Hippocampal formation (tissue), 2 donors: ENCODE measurements at places on chromosomes 3 and 15.

DNA sequence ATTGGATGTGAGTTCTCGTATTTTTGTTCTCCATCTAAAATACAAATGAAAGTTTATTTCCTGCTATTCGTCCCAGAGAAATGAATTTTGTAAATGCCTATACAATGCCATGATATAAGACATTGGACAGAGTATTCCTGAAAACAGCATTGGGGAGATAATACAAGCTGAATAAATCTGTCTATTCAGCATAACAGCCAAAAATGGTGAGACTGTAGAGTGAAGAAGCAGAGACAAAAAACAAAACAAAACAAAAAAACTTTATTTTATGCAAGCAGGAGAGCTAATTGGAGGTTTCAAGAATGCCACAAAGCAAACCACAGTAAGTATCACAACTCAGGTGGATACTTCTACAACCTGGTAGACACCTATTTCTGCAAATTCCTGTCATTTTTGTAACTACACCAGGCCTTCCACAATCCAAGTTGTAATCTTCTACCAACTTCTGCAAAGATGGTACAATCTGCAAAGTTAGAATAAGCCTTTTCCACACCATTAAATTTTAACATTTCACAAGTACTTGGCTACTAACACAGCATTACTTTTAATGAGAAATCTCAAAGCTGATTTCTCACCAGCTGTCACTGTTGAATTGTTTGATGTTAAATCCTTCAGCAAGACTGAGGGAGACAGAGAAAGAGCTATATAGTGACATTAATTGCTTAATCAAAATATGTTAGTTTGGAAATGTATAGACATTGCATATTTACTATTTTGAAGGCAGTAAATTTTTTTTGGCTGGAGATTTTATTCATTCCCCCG lies 163.1 kb downstream of the CLSTN2 start:
- no peak for DNase-seq

DNA sequence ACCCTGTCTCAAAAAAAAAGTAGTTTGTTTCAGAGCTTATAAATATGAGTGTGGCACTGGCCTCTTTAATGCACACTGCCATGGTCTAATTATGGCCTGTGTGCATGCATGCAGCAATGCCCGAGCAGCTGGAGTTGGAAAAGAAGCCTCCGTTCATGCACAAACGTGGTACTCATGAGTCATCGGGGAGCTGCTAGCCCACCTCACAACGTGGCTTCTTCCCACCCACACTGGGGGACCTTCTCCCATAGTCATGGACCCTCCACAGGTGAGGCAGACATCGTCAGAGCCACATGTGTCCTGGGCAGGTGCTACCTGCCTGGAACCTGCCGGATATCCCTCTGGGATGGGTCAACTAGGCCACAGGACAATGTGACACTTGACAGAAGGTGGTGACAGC lies 66.7 kb downstream of the ATP10A start:
- DNase-seq = no peak

GRCh38 chr3:122978569-122978968 lies 49.0 kb downstream of the SEMA5B start:
- DNase-seq = no peak

GRCh38 chr3:137050281-137050680 lies 92.5 kb downstream of the IL20RB start:
- DNase-seq = no peak

DNA sequence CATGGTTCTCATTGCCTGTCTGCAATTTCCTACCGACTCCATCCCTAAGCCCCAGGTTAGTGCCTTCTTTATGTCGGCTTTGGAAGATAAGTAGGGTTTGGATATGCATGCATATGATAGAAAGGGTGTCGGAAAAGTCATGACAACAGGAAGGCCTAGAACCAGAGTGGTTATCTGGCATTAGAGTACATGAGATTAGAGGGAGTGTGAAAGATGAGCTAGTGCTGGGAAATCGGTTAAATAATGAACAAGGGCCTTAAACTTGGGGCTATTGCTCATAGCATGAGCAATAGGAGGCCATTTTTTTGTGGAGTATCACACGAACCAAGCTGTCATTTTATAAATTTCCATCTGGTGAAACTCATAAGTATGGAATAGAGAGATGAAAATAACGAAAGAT lies 54.0 kb upstream of the LPP start:
- DNase-seq = no peak

DNA sequence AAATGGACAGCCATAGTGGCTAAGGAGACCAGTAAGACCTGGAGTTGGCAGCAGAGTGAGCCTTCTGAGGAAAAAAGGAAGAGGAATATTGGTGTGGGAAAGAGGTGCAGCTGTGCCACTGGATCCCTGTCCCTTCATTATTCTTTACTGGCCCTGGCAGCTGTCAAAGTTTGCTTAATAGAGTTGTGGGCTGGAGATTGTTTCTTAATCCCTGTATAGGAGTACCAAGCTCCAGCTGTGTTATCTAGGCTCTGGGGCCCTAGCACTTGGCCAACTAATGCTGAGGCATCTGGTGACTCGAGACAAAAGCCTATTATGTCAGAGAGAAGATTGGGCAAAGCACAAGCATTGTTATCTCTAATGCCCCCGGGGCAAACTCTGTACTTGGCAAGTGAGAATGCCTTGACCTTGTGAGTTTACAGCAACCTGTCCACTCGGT lies 61.4 kb downstream of the ZNF609 start:
- peak; percentile 67 for DNase-seq

DNA sequence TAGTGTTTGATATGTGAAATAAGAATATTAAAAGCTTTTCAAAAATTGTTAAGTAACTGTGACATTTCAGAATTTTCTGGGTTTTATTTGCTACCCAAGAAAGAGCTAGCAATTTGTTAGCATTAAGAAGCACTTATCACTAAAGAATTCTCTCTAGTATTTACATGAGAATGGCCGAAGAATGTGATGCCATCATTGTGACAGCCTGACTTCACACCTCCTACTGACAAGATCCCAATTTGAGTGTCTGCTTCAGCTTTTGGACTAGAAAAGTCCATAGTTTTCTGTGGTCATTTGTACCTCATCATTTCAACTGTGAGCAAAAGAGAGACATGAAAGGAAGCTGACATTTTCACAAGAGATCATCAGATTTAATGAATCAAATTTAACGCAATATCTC lies 548.1 kb upstream of the AGTR1 start:
- no peak for DNase-seq

DNA sequence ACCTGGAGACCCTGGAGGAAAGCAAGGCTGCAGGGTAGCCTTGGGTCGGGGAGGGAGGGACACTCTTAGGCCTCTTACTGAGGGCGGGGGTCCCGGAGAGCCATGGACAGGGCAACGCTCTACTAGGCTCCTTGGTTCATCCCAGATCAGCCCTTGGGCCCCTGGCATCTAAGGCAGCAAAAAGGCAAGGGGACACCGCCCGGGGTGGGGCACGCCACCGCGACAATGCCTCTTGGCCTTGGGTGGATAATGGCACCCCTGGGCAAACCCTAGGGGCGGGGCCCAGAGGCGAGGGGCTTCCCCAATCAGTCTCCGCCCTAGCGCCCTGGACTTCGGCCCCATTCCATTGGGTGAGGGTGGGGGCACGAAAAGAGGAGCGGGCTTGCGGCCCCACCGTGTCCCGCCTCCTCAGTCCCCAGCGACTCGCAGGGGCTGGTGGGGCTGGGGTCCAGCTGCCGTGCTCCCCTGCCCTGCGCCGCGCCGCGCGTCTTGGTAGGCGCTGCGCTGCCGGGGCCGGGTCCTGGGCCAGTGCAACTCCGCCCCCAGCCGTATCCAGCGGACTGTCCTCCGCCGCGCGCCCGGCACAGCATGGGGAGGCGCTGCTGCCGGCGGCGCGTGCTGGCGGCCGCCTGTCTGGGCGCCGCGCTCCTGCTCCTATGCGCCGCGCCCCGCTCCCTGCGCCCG lies at the start of gene CHST13:
TSS of gene CHST13 (plus strand) at position 411 of the 684 bp plus-strand sequence. CDS start at position 589, 178 bp downstream.
- DNase-seq = no peak

GRCh38 chr3:123421353-123422174 lies 27.3 kb downstream of the ADCY5 start:
- DNase-seq = peak; percentile 47

- DNase-seq = no peak
Measured at GRCh38 chr3:107579371-107579770, 56.6 kb downstream of the BBX start.

DNA sequence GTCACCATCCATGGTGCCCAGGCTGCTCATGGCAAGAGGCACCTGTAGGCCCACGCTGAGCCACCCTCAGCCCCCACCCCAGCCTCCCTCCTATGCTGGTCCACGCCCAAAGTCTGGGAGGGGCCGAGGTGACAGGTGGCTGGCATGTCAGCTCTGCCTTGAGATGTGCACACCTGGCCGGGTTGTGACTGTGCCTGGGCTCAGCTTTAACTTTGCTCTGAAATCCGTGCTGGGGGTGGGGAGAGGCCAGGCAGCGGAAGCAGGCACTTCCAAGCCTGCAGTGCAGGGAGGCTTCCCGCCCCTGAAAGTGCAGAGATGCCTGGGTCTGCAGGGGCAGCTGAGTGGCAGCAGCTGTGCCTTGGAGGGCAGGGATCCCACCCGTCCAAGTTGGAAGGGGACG lies 1124.8 kb downstream of the SI start:
- no peak for DNase-seq

DNA sequence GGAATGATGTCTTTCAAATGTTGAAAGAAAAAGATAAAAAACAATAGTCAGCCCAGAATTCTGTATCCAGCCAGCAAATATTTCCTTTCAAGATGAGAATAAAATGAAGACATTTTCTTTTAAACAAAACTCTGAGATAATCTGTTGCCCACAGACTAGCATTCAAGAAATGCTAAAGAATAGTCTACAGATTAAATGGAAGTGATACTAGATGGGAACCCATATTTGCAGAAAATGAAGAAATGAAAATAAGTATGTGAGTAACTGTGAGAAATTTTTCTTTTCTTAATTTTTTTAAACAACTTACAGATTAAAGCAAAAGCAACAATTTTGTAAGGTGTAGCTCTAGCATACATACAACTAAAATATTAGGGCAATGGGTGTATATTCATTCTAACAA lies 469.8 kb downstream of the IGSF11 start:
- DNase-seq = no peak

GRCh38 chr3:105414841-105415240 lies 48.1 kb downstream of the ALCAM start:
- DNase-seq = no peak

DNA sequence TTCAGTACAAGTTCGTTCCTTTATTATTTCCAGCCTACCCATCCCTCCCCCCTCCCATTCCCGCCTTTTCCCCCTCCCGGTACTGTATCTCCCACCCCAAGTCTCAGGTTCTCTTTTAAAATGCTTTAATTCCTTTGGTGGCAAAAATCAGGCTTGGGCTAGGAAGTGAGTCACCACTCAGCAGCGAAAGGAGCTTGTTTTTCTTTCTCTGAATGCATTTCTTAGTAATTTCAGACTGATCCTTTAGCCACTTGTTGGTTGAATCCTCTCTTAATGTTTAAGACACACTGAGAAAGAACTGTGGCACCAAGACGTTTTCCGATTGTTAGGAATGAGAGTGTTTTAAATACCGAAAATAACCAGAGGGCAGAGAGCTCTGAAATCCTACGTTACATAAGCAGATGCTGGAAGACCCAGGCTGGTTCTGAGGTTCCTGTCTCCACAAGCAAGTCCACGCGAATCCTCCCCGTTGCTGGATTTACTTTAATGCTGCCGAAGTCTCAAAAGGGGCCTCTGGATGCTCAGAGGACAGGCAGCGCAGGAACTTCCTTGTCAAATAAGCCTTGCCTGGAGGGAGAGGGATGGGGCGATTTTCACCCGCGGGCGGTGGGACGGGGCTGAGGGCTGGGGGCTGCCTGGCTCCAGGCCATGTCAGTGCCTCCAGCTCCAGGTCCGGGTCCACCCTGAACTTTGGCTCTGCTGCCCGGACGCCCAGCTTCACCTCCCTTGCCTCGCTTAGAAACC lies 854 bp upstream of the COL8A1 start:
- peak; percentile 3 for DNase-seq

- DNase-seq = no peak
Measured at GRCh38 chr15:54304321-54304720, 326.1 kb downstream of the UNC13C start.

DNA sequence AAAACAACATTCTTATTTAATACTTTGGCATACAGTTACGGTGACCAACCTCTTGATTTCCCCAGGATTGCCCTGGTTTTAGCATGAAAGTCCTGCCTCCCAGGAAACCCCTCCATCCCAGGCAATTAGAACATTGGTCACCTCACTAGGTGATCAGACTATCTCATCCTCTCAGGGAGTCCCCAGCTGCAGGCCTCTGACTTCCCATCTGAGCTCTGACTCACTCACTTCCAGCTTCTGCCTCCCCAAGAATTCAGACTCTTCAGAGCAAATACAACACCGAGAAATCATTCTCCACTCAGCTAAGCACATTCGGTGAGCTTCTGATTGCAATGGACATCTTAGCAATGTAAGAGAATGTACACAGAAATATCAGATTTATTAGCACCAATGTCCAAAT lies 92.4 kb upstream of the HES1 start:
- DNase-seq = no peak

DNA sequence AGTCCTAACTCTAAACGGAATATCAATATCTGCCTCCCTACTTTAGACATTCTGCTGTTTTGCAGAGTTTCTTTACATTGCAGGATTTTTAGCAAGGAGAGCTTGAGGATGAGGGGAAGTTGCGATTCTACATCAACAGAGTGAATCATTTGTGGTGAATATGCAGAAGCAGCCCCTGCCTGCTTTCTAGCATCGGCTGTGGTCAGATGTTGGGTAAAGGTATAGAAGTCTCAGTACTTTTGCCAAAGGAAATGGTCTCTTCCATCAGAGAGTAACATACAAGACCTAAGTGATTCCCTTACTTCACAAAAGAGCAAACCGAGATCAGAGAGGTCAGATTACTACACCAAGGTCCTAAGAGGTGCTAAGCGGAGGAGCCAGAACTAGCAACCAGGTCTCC lies 15.2 kb downstream of the ST3GAL6 start:
- DNase-seq = no peak

GRCh38 chr15:97030251-97030650 lies 699.8 kb downstream of the NR2F2 start:
- no peak for DNase-seq
